Stimulated activated CD8-positive, alpha-beta memory T cell treated with anti-CD3 and anti-CD28 coated beads, Interleukin-7, amount 100 ng/mL, for 1 hour (primary cell): ENCODE measurements at places on chromosomes 3 and 15.

GRCh38 chr3:66748175-66748876 lies 247.5 kb upstream of the LRIG1 start:
- no peak for DNase-seq

DNA sequence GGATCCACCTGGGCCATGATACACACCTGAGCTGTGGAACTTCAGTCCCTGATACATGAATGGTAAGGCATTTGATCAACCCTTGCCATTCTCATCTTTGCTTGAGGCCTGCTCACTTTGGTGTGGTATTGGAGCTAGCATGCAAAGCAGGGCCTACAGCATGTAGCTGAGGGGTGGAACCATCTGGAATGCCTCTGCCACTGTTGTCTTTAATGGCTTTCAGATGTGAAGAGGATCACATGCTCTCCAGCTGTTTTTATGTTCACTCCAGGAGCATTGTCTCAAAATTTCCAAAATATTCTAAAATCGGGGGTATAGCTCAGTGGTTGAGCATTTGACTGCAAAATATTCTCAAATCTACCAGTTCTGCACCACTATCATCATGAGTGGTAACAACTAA lies 64.4 kb upstream of the PHLDB2 start:
- DNase-seq, result no peak

GRCh38 chr3:196624067-196624790 lies 15.3 kb upstream of the NRROS start:
- DNase-seq, result no peak

DNA sequence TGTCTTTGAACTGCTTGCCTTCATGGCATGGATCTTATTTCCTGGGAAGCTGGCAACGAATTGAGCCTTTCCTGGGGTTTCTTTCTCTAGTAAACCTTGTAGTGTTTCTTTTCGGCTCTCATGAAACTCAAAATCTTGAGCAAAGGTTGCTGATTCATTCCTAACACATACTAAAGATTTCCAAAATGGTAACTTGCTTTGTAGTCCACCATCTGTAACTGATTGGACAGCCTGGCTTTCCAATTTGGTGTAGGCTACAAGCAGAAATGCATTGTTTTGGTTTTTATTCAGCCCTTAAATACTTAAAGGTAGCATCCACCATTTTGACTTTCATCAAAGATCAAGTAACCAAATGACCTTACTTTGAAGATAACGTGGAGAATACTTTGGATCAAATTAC lies 38.1 kb downstream of the LRTM1 start:
- DNase-seq, result no peak

- no peak for DNase-seq
These were observed 583.3 kb downstream of the DIPK2A start for GRCh38 chr3:144554889-144555288.
